ENCODE measurements at places on chromosomes 12 and 14.

- DNase-seq: no peak
Measured at GRCh38 chr12:24596768-24597388, 352.0 kb downstream of the BCAT1 start.

DNA sequence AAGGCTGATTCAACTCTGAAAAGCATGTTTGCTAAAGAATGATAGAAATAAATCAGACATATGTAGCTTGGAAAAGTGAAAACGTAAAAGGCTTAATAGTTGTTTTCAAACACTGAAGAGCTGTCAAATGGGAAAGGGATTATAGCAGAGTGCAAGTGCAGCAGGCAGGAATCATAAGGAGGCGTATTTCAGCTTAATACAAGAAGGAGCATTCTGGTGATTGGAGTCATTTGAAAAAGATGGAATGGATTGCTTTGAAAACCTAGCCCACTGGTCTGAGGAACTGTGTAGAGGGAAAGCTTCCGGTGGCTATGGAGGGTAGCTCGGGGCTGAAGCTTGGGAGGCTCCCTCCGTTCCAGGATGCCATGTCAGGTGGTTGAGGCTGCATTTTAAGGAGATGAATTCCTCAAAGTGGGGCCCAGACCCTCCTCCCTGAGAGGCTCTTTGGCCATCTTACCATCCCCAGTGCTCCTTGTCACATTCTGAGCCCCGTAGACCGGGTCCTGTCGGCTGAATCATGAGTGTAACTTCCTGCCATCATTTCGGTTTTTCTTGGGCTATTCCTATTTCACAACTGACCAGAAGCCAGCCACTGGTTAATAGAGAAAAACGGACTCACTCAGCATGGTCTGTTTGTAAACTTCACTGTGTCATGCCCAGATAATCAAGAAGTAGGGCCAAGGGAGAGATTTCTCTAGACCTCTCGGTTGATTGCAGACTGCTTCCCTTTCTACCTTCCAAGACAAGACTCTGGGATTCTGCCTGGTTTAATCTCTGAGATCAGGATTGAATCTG, 6.5 kb downstream of the WNT5B start:
- DNase-seq: no peak

DNA sequence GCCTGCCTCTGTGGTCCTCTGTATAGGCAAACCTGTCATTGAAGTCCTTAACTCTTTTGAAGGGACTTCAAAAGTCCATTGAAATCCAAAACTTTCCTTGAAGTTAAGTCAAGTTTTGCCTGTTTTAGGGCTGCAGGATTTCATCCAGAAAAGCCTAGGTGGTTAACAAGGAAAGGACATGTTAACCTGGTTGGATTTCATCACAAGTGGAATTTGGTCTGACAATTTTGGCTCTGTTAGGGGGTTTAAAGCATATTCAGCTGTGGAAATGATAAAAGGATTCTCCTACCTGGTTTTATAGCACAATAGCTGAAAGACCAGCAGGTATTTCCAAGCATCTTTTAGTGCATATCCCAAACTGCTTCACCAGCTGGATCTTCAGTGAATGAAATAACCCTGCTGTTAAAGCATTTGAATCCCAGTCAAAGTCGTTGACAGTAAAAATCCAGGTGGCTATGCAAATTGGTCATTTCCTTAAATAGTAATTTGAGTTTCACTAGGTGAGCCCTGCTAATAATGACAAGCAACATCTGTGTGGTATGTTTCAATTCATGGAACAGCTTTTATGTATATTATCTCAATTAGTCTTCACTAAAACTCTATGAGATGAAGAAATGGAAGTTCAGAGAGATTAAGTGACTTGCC, 400.5 kb downstream of the ETNK1 start:
- DNase-seq: no peak

DNA sequence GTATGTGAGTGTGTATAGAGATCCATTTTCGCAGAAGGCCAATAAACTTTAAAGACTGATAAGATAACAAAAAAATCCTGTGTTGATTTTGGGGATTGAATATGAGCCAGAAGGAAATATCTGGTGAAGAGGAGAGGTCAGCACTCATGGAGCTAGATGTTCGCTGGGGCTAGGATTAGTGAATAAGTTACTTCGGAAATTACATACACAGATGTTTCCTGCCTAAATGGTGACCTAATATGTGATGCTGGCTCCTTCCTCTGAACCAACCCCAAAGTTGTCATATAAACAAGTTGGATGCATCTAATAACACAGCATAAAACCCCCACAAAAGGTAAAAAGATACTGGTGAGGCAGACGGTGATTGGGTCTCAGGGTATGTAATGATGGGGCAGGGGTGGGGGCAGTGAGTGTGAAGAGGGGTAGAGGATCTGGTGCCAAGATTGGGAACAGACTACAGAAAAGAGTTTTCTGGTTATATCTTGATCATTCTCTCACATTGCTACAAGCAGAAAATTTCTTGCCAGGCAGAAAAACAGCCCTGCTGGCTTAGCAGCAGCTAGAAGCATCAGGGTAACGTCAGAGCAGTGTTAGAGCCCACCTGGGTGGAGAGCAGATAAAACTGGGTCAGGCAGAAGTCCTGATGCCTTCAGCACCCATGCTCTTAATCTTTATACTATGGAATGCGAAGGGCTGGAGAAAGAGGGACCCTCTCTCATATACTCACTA, 140.4 kb upstream of the GZMB start:
- no peak for DNase-seq

GRCh38 chr14:61076556-61076955, 95.5 kb downstream of the SLC38A6 start:
- no peak for DNase-seq

GRCh38 chr14:38255673-38256532, at the start of gene CLEC14A:
CLEC14A (minus strand) TSS chr14:38256093; CDS start chr14:38256022, 71 bp downstream.
- DNase-seq: no peak

DNA sequence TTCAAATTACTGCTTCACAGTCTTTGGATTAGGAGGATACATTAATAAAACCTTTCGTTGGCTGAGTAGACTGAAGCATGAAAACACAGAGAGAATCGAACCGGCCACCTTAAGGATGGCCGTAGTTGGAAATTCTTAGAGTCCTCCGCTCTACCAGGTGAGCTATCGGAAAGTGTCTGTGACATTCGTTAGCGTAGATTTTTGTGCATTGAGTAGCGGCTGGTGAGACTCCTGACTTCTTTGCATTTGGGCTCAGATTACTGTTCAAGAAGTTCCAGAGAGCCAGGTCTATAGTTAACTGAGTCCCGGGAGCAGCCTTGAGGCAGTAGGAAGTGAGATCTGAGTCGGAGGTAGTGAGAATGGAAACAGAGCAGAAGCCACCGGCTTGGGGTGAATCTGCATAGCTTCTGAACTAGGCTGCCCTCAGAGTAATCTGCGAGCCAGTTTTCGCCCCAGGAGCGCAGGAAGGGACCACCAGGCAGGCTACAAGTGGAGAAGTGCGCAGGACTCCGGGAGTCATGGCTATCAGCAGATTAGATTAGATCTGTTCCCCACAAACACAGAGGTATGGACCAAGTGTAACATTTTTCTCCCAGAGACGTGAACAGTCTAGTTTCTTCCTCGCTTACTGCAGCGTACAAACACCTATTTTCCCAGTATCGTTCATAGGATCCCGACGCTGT, 11.0 kb downstream of the OR6S1 start:
- no peak for DNase-seq

- DNase-seq: no peak
Measured at GRCh38 chr12:105706321-105706972, 376.0 kb downstream of the C12orf75 start.

DNA sequence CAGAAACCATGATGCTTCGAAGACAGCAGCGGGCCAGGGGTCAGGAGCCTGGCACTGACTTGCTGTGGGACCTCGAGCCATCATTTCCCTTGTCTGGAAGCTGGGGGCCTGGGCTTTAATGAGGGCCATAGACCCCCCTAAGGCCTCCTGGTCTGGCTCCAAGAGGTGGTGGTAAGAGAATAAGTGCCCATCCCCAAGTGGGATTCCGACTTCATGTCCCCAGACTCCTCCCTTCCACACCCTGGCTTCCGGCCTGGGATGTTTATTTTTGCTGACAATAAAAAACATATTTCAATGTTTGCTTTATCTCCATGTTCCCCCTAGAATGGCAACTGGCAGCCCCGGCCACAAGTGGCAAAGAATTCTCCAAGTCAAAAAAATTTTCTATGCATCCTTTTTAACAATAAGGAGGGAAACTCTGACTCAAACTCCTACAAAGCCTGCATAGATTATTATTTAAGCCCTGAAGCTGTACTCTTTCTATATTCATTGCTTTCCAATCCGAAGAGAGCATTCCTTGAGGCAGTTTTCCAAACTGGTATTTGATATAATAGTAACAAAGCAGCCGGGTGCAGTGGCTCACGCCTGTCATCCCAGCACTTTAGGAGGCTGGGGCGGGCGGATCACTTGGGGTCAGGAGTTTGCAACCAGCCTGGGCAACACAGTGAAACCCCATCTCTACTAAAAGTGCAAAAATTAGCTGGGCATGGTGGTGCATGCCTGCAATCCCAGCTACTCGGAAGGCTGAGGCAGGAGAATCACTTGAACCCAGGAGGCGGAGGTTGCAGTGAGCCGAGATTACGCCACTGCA, 84.0 kb downstream of the ITPK1 start:
- DNase-seq: no peak

GRCh38 chr14:75343911-75344310, 65.3 kb downstream of the FOS start:
- DNase-seq: no peak

DNA sequence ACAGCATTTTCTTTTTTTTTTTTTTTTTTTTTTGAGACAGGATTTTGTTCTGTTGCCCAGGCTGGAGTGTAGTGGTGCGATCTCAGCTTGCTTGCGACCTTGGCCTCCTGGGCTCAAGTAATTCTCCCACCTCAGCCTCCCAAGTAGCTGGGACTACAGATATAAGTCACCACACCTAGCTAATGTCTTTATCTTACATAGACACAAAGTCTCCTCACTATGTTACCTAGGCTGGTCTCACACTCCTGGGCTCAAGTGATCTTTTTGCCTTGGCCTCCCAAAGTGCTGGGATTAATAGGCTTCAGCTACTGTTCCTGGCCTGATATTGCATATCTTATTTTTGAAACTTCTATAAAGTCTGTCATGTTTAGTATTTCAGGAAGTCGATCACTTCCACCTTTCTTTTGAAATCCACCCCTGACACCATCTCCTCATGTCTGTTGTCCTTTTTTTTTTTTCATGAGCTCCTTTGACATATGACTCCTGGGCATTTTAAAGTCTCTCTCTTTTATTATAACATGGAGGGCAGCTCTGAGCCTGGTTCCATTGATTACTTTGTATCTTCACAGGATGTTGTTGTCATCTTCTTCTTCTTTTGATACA, 5.9 kb upstream of the A2ML1 start:
- no peak for DNase-seq
